Thoracic aorta (tissue), 2 donors: ENCODE measurements at places on chromosomes 13 and 19.

GRCh38 chr19:51541458-51542357, 10.2 kb upstream of the SIGLEC6 start:
- no peak overlapping the region for H3K4me3 ChIP-seq
- H3K27me3 ChIP-seq, result no peaks in the 10 kb centered on the region
- no peak overlapping the region for H3K27ac ChIP-seq
- DNase-seq, result no peak
- no peaks in the 10 kb centered on the region for H3K4me1 ChIP-seq

DNA sequence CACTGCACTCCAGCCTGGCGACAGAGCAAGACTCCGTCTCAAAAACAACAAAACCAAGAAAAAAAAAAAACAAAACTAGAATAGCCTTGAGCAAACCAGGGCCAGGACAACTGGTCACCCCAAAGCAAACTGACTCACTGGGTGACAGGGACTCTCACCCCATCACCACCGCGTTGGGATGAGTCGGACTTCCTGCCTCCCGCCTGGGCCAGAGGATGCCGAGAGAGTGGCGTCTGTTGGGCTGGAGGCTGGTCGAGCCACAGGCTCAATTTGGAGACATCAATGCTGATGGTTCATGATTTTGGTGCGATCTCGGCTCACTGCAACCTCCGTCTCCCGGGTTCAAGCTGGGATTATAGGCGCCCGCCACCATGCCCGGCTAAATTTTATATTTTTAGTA, 11.6 kb downstream of the TMPRSS9 start:
- H3K4me1 ChIP-seq, result no peaks in the 10 kb centered on the region
- no peak overlapping the region for H3K27ac ChIP-seq
- no peaks in the 10 kb centered on the region for H3K36me3 ChIP-seq
- DNase-seq, result no peak
- H3K4me3 ChIP-seq, result no peak overlapping the region

- no peak for DNase-seq
- H3K36me3 ChIP-seq, result no peaks in the 10 kb centered on the region
- no peaks in the 10 kb centered on the region for H3K4me1 ChIP-seq
- H3K4me3 ChIP-seq, result no peak overlapping the region
- no peaks in the 10 kb centered on the region for H3K27me3 ChIP-seq
Measured at GRCh38 chr13:23934520-23934919, 37.2 kb upstream of the C1QTNF9B start.

DNA sequence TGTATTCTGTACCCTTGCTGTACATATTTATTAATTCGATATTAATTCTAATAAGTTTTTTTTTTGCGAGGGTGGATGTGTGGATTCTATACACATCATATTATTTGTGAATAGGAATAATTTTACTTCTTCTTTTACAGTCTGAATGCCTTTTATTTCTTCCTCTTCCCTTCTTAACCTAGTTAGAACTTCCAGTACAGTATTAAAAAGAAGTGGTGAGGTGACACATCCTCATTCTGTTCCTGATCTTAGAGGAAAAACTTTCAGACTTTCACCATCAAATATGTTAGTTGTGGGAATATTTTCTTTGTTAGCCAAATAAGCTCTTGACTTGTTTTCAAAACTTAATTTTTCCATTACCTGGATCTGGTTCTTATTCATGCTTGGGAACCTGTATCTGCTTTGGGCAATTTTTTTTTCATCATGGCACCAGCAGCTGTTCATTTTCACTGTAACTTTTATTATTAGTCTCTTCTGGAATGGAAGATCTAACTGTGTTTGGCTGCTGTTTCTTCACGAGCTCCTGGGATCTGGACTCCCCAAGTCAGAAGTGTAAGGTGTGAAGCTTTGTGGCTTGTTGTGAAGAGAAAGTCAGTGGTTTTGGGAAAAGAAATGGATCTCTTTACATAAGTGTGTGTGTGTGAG, 33.1 kb downstream of the RGCC start:
- H3K4me3 ChIP-seq, result no peak overlapping the region
- no peak overlapping the region for H3K27ac ChIP-seq
- H3K36me3 ChIP-seq, result no peaks in the 10 kb centered on the region
- H3K27me3 ChIP-seq, result no peaks in the 10 kb centered on the region

DNA sequence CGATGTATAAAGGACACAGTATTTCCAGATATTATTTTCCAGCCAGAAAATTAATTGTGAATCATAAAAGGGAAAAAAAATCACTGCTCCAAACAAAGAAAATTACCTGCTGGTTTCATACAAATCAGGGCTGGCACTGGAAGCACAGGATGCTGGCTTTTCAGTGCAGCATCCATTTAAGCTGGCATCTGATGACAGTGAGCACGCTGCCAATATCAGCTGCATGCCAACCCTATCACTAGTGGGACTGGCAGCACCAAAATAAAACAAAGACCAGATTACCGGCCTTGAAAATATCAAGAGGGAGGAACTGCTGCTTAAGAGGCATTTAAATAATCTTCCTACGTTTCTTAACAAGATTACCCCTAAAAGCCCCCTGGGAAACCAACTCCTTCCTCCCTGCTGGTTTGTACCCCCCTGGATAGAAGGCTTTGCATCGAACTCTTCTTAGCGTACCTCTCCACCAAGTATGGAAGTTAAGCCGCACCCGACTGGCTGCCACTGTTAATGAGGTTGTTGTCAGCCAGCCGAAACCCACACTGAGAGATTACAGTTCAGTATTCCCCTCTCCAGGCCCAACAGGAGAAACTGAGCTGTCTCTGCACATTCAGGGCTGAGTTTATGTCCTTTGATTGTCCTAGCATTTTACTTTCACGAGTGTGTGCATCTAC, 257.8 kb downstream of the EFNB2 start:
- no peak overlapping the region for H3K4me3 ChIP-seq
- H3K36me3 ChIP-seq, result no peaks in the 10 kb centered on the region
- no peak overlapping the region for H3K27ac ChIP-seq

DNA sequence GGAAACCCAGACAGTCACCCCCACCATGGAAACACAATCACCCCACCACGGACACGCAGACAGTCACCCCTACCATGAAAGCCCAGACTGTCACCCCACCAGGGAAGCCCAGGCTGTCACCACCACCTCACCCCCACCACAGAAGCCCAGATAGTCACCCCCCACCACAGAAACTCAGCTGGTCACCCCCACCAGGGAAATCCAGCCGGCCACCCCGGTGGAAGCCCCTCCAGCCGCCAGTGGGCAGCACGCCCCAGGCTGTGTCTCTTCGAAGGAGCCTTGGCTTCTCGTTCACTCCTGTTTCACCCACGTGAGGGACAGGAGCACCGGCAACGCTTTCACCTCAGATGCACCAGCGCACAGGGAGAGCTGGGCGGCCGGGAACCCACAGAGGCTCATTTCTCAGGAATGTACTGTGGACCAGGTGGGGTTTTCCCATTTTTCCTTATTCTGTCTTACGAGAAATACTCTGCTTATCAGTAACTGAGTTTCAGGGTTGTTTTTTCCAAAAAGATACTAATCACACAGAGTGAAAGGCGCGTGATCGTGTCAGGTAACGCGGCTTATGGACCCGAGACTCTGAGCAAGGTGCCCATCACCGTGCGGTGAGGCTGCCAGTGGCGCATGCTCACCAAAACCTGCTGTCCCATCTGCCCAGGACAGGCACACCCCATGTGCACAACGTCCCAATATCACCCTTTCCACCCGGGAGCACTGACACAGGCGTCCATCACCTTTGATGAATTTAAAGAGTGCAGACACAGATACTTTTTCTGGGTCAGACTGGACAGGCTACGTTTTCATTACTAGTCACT, 28.0 kb downstream of the CARS2 start:
- no peaks in the 10 kb centered on the region for H3K4me1 ChIP-seq
- H3K27ac ChIP-seq, result no peak overlapping the region
- H3K36me3 ChIP-seq, result peaks cover 36% of the 10 kb centered on the region

DNA sequence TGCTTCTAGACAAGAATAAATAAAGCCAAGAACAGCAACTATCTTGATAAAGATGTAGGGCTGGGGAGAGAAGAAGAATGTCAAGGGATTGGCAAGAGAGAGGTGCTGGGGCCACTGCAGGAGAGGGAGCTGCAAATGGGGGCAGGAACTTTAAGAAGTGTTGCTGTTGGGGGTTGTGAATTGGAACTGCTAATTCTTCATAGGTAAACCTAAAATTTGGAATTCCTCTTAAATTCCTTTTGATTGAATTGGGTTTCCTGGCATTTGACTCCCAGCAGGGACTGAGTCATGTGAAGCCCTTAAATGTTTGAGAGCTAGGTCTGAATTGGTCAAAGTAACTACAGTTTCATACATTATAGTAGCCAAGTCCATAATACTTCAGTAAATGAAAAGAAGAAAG, 305.6 kb upstream of the TMTC4 start:
- no peak overlapping the region for H3K27ac ChIP-seq
- no peaks in the 10 kb centered on the region for H3K27me3 ChIP-seq
- no peak overlapping the region for H3K4me3 ChIP-seq
- DNase-seq, result no peak
- H3K36me3 ChIP-seq, result no peaks in the 10 kb centered on the region
- no peaks in the 10 kb centered on the region for H3K4me1 ChIP-seq

DNA sequence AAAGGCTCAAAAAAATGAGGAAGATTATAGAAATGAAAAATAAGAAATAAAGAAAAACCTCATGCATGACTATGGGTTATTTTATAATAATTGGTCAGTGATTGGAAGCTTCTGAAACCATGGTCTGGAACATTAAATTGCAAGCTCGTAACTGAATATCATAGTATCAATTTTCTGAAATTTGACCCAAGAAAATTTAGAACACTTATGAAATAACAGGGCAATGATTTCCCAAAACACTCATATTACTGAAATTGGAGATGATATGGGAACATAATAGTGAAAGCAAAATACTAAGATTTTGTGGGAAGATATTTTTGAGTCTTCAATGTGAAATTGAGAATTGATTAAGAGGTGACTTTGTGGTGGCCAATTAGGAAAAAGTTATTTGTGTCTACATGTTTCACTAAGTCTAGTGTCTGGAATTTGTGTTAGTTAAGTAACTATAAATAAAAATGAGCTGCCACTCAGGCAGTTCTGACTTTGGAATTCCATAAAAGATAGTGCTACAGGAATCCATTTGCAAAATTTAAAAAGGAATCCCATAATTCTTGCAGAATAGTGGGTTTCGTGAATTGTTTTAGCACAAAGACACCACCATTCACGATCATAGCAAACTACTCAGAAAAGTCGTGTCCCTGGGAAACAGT, 603.0 kb downstream of the LMO7 start:
- no peak overlapping the region for H3K27ac ChIP-seq
- DNase-seq, result no peak
- no peak overlapping the region for H3K4me3 ChIP-seq
- H3K36me3 ChIP-seq, result no peaks in the 10 kb centered on the region
- no peaks in the 10 kb centered on the region for H3K4me1 ChIP-seq
- no peaks in the 10 kb centered on the region for H3K27me3 ChIP-seq

DNA sequence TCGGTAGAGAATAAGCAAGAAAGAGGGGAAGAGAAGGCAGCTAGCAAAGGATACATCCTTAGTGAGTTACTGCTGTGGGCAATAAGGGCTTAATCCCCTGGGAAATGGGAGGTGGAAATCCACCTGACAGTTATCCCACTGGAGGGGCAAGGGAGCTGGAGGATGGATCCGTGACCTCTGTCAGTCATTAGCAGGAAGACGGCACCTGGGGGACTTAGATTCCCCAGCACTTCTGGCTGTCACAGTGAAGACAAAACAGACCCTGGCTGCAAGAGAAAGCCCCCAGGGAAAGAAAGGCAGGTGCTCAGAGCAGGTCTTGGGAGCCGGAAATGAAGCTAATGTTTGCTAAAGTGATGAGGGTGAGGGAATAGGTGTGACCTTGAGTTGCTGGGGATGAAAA, 70.4 kb upstream of the MRI1 start:
- H3K27ac ChIP-seq, result no peak overlapping the region
- no peaks in the 10 kb centered on the region for H3K36me3 ChIP-seq
- no peak for DNase-seq
- H3K27me3 ChIP-seq, result no peaks in the 10 kb centered on the region

- H3K36me3 ChIP-seq, result no peaks in the 10 kb centered on the region
- no peaks in the 10 kb centered on the region for H3K27me3 ChIP-seq
- H3K4me1 ChIP-seq, result peaks cover 53% of the 10 kb centered on the region
- H3K27ac ChIP-seq, result peak overlapping the region; percentile 92
- H3K4me3 ChIP-seq, result peak overlapping the region; percentile 74
Measured at GRCh38 chr19:11375143-11375948, 880 bp downstream of the SWSAP1 start.

GRCh38 chr13:39311619-39312018, 273.4 kb downstream of the NHLRC3 start:
- no peak overlapping the region for H3K4me3 ChIP-seq
- no peak overlapping the region for H3K27ac ChIP-seq
- no peaks in the 10 kb centered on the region for H3K36me3 ChIP-seq

DNA sequence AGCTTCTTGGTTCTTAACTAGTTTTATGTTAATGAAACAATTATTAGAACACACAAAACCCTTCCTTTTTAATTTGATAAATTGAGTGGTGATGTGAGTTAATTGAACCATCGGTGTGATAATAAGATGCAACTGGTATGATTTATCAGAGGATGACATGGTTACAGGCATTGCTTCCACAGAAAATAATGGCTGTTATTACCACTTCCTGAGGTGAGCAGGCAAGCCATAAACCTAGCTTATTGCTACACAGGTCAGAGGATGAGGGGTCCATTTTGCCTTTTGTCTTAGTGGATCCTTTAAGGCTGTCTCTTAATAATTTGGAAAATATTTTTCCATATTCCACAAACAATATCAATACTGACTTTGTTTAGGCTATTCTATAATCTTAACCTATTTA, 226.6 kb upstream of the EDNRB start:
- H3K27ac ChIP-seq, result no peak overlapping the region
- no peaks in the 10 kb centered on the region for H3K4me1 ChIP-seq
- H3K4me3 ChIP-seq, result no peak overlapping the region
- H3K36me3 ChIP-seq, result no peaks in the 10 kb centered on the region
- H3K27me3 ChIP-seq, result no peaks in the 10 kb centered on the region
- no peak for DNase-seq

DNA sequence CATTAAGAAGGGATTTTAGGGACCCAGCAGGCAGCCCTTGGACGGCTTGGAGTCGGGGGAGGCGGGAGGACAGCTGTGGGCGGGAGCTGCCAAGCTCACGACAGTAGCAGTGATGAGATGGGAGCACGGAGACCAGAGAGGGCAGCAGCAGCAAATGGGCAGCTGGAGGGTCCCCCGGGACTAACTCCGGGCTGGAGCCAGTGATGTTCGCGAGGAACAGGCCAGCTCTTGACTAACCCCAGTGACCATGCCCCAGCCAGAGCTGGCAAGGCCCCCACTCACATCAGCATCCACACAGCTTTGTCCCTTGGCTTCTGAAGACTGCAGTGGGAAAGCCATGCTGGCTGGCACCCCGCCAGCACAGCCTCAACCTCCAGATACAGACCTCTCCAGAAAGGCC, 81.9 kb downstream of the RAB20 start:
- no peak for DNase-seq
- H3K27ac ChIP-seq, result peak overlapping the region; percentile 69
- no peaks in the 10 kb centered on the region for H3K27me3 ChIP-seq

GRCh38 chr13:95462801-95463200, 89.7 kb upstream of the CLDN10 start:
- DNase-seq, result no peak
- H3K27me3 ChIP-seq, result no peaks in the 10 kb centered on the region
- no peak overlapping the region for H3K27ac ChIP-seq
- H3K4me3 ChIP-seq, result no peak overlapping the region

- peak overlapping the region; percentile 86 for H3K4me3 ChIP-seq
- peaks cover 16% of the 10 kb centered on the region for H3K4me1 ChIP-seq
- no peak for DNase-seq
- H3K27ac ChIP-seq, result peak overlapping the region; percentile 58
Measured at GRCh38 chr19:13764821-13765394, 586 bp downstream of the MRI1 start.
